ENCODE measurements at places on chromosomes 11 and 22.

- no peak for DNase-seq
These were observed 63.3 kb downstream of the TRIM44 start for GRCh38 chr11:35725885-35726284.

GRCh38 chr11:96943970-96944369 lies 554.2 kb downstream of the JRKL start:
- DNase-seq, result no peak

GRCh38 chr22:24433828-24434470 lies 6.5 kb downstream of the ADORA2A start:
- DNase-seq, result peak; percentile 56

- peak; percentile 32 for DNase-seq
These were observed 27.8 kb downstream of the WEE1 start for GRCh38 chr11:9601037-9601875.

DNA sequence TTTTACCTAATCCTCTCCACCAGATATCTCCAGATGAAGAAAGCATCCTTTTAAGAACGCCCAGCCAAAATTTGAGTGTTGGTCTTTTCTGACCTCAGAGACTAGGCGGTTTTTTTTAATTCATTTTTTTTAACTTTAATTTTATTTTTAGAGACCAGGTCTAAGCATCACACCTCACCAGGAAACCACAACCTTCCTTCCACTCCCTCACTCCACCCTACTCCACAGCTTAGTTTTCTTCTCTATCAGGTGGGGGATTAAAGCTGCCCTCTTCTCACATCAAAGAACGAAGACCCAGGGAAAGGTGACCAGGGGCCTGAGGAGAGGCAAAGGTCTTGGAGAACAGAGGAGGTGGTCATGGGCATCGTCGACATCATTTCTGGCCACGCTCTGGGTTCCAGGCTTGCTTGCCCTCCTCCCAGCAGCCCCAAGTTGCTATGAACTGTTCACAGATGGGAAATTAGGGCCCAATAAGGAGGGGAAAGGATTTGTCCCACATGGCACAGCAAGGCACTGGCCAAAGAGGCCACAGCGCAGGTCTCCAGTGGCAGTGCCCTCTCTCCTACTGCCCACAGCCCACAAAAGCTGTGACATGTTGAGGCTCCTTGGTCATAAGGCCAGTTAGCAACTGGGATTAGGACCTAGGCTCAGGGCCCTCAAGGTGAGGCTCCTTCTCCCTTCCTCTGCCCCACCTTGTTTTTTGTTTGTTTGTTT lies 1.4 kb upstream of the PEX16 start:
- no peak for DNase-seq

DNA sequence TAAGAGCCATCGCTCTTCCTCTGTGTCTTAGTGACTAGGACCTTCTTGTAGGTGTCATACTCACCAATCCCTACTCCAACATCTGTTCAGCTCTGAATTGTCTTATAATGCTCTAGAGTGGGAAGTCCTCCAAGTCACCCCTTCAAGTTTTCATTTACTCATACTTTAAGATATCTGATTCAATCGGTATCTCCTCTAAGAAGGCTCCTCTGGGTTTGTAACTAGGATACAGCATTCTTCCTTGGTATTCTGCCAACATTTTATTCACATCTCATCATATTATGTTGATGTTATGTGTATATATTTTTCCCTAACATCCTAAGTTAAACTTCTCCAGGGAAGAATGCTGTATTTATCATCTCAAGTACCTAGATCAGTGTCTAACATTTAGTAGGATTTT lies 662.1 kb downstream of the NTM start:
- DNase-seq, result no peak

DNA sequence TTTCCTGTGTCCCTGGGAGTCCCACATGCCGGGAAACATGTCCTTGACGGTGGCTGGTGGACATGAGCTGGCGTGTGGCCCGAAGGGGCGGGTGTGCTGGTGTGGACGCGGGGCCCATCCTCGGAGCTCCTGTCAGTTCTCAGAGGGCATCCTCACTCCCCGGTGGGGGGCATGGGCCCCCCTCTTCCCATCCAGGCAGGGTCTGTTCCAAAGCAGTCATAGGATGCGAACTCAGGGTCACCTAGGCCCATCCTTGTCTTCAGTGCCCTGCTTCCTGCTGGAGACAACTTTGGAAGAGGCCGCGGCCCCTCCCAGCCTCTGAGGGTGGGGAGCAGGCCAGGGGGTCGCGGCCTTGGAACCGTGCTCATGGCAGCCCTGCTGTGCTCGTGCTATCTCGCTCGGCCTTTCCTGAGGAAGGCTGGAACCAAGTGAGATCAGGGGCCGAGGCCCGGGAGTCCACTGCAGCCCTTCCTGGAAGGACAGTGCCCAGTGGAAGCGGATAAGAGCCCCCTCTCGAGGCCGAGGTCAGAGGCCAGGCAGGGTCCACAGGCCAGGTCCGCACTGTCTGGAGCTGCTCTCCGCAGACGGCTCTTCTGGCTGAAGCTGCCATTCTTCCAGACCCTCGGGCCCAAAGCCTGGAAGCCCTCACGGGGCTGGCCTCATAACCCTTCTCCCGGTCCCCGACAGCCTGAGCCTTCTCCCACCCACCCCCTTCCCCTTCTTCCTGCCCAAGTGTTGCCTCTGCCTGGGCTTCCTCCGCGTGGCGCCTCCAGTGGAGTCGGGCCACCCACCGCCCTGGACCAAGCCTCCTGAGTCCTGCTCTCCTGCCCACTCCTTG lies 8.7 kb downstream of the GRK2 start:
- no peak for DNase-seq

DNA sequence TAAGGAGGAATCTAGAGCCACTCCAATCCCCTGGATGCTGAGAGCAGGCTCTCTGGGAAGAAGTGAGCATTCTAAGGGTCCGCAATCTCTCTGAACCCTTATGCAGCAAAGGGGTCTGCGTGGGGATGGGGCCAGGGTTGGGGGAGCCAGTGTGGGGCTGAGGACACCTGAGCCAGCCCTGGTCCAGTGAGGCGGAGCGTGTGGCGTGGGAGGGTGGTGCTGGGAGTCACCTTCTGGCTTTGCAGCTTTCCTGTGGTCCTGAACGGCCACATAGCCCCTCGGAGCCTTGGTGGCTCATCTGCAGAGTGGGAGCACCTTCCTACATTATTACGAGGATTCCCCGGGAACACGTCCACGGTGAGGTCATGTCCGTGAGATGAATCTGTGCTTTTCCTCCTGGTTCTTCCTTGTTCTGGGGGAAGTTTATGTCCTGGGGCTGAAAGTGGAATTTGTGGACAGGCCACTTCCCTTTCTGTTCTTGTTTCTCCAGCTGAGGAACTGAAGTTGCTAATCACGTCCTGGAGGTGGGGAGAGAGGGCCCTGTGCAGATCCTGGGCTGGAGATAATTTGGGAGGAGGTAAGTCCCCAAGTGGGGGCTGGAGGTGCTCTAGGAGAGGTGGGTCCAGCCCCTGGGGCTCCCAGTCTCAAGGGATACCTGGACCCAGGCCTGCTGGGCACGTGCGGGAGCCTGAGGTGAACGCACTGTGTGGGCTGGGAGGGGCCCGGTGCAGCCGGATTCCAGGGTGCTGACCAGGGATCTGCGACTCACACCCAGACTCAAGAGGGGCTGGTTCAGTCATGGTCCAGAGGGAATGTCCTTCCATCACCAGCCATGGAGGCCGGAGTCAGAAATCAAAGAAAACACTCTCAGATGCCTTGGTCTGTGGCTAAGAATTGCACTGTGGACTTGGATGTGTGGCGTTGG lies 6.1 kb downstream of the MRGPRE start:
- no peak for DNase-seq

GRCh38 chr22:18731075-18731666 lies 119.5 kb upstream of the RIMBP3 start:
- DNase-seq, result no peak

DNA sequence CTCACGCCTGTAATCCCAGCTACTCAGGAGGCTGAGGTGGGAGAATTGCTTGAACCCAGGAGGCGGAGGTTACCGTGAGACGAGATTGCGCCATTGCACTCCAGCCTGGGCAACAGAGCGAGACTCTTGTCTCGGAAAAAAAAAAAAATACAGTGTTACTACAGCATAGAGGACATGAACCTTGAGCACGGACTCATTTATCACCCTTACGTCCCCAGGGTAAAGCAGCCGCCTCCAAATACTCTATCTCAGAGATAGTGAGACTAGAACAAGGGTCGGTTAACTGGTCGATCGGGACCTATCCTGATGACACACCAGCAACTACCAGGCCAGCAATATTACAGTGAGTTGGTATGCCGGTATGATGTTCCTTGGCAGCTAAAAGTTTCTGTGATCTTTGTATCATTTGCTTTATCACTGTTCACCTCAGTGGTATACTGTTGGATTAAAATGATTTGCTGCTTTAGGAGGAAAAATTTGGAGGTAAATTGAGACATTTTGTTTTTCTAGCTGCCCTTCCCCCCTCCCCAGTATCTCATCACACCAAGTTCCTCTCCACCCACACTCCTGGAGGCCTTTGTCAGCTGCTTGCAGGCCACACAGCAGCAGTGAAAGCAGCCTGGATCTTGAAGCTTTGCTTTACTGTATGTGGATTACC lies 7.0 kb upstream of the SIDT2 start:
- no peak for DNase-seq

DNA sequence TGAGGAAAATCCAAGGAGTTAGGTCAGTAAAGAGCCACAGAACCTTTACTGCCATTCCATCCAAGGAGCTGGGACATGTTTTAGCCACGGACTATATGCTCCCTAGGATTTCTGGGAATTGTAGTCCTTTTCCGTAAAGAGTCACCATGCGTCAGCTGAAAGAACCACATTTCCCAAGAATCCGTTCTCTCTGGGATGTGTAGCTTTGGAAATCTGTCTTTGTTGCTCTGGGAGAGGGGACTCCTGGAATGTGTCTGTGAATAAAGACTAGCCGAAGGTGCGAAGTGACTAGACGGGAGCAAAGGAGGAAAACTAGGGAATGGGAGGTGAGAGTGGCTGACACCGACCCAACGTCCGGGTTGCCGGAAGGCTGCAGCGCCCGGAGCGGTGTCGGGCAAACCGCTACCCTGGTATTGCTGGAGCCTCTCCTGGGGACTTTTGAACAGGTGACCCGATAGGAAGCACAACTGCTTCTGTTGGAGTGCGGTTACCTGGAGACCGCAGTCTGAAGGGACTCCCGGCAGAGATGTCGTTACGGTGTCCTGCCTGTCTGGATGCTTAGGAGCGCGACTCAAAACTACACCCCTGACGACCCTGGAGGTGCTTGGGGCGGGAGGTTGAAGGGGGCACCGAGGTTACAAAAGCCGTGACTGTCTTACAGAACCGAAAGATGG lies at the start of gene IFTAP:
IFTAP (plus strand) TSS at position 187 of the 674 bp plus-strand sequence. CDS start 15,602 bp downstream, outside the sequence.
- peak; percentile 1 for DNase-seq

- DNase-seq, result no peak
These were observed 469 bp downstream of the ZBED5 start for GRCh38 chr11:10857459-10857708.

DNA sequence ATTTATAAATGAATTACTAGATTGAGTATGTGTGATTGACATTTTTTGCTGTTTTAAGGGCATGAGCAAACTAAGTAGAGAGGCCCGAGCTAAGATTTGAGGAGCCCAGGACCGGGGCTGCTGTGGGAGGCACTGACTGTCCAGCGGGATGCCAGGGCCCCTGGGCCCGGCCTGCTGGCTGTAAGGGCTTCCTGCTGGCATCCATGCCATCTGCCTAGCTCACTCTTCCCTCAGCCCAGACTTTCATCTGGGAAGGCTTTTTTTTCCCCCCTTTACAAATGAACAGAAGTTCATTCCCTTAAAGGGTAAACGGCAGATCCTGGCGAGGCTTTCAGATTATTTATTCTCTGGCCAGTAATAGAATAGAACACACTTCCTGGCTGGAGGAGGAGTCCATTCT lies 16.0 kb upstream of the TP53I11 start:
- DNase-seq, result no peak

- DNase-seq, result no peak
These were observed 86.3 kb upstream of the PRR5 start for GRCh38 chr22:44615602-44616180.

- DNase-seq, result no peak
These were observed 1.5 kb downstream of the SYN3 start for GRCh38 chr22:33056690-33057089.

DNA sequence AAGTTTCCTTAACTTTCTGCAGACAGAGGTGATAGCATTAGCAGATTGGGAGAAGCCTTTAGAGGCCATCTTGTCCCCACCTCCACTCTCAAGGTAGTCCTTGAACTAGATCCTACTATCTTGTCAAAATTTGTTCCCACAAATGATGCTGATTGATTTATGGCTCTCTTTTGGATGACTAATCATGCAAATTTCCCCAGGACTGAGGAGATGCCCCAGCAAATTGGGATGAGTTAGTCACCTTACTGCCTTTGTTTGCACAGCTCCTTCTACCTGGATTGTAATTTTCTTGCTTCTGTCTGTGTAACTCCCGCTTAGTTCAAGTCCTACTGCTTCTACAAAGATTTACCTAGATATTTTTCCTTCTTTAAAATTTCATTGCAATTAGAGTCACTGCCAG lies 391.4 kb upstream of the CADM1 start:
- no peak for DNase-seq

GRCh38 chr11:28347371-28347770 lies 239.2 kb downstream of the METTL15 start:
- DNase-seq, result no peak

- DNase-seq, result no peak
These were observed 86.9 kb downstream of the GGTLC2 start for GRCh38 chr22:22731374-22731676.

GRCh38 chr11:45209891-45210699 lies 63.7 kb downstream of the PRDM11 start:
- no peak for DNase-seq

DNA sequence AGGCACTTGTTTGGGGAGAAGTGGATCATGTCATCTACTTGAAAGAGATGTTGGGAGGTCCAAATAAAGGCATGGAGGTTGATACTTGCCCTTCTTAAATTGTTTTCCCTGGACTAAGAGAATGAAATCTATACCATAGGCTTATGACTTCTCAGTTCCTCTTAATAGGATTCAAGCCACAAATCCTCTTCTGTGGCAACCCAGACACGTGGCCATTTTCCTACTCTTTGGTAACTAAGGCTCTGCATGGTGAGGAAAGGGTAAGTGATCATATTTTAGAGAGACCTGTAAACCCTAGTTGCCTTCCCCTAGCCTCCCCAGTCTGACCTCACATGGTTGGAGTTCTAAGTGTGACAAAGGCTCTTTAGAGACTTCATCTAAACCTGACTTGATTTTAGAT lies 72.9 kb upstream of the CD44 start:
- DNase-seq, result no peak

DNA sequence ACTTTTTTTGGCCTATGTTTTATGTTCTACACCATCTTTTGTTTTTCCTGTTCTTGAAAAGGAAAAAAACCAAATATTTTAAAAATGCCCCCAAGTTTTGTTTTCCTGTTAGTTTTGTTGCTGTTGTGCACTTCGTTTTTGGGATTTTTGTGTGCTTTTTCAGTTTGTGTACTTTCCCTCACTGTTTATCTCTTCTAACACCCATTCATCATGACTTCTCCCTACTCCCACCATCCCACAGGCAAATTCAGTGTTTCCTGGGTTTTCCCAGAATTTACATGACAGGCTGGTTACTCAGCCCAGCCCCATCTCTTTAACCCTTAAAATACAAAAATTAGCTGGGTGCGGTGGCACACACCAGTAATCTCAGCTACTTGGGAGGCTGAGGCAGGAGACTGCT lies 15.6 kb downstream of the TMEM123 start:
- no peak for DNase-seq

Data from activated CD4-positive, alpha-beta T cell treated with anti-CD3 and anti-CD28 coated beads for 4 hours (primary cell).